ENCODE measurements at places on chromosomes 7 and 10.
A peak's percentile ranks its signal among the peaks of the same experiment; 100 is the strongest.

- peak; percentile 85 for DNase-seq
Observed at GRCh38 chr7:7099584-7100014, 82.7 kb upstream of the C1GALT1 start.

GRCh38 chr10:14971867-14972448 lies 12.8 kb downstream of the MEIG1 start:
- peak; percentile 41 for DNase-seq

GRCh38 chr10:25257646-25258045 lies 82.8 kb downstream of the GPR158 start:
- DNase-seq = no peak

DNA sequence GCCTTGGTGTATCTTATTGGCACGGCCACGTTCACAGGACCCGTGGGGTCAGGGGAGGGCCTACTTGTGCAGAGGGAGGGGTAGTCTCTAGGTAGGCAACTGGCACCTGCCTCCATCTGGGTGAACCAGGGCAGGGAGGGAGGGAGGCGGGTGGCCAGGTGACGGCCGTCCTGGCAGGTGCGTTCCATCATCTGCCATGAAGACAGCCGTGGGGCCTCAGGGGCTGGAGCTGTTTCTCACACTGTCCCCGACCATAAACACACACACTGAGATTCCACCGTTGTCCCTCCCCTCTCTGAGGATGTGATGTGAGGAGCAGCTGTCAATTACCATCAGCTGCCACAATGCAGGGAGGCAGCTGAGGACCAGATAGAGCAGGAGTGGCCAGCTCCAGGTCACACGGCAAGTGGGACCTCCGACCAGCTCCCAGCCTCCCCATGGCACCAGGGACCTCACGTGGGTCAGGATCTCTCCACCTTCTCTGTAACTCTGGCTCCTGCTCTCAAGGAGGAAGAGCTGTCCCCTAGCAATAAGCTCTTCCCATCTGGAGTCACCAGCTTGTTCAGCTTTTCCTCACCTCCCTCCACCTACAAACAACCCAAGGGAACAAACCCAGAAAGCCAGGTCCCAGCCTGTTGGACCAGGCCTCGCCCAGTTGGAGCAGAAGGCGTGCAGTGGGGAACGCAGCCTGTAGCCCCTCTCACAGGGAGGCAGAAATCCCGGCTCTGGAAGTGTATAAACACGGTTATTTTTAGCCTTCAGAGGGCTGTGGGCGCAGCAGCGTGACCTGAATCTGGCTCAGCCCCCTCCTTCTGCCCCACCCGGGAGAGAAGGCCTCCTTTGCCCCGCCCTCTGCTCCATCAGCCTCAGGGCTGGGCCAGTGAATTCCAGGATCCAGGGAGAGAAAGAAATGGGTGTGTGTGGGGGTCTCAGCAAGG lies 33.1 kb downstream of the ZMIZ1 start:
- peak; percentile 51 for DNase-seq

DNA sequence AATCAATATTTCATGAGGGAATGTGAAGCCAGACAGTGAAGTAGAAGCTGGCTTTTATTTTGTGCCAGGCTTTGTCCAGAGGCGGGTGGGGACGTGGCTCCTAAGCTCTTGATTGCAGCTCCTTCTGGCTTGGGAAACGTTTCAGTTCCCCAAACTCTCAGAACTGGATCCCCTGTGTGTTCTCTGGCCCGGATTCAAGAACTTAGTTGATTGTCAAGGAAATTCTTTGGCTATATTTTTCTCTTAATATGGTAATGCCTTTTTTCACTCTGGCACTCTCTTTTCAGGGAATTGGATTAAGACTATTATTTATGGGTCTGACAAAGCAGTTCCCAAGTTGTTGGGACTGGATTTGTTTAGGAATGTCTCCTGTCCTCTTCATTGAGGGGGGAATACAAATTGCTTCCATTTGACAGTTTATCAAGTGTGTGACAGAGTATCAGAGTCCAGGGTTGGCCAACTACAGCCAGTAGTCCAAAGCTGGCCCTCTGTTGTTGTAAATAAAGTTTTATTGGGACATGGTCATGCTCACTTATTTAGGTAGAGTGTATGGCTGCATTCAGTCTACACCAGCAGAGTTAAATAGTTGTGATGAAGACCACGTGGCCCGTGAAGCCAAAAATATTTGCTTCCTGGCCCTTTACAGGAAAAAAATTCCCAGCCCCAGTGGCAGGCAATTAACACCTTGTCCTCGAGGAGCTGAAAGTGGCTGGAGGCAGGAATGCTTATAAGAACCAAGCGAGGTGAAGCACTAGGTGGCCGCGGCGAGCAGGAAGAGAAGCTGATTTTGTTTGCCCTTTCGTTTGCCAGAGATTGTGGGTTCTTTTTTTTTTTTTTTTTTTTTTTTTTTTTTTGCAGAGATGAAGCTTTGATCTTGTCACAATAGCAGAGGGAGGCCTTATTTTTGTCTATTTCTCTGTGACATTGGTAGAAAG lies 34.3 kb downstream of the HTRA1 start:
- no peak for DNase-seq

GRCh38 chr10:89475125-89475524 lies 60.3 kb downstream of the SLC16A12 start:
- no peak for DNase-seq

GRCh38 chr7:85840554-85840953 lies 653.7 kb upstream of the SEMA3D start:
- no peak for DNase-seq
